ENCODE measurements at places on chromosomes 16 and 17.
A peak's percentile ranks its signal among the peaks of the same experiment; 100 is the strongest.

- DNase-seq, result no peak
These were observed 35.8 kb downstream of the GP2 start for GRCh38 chr16:20291208-20292206.

DNA sequence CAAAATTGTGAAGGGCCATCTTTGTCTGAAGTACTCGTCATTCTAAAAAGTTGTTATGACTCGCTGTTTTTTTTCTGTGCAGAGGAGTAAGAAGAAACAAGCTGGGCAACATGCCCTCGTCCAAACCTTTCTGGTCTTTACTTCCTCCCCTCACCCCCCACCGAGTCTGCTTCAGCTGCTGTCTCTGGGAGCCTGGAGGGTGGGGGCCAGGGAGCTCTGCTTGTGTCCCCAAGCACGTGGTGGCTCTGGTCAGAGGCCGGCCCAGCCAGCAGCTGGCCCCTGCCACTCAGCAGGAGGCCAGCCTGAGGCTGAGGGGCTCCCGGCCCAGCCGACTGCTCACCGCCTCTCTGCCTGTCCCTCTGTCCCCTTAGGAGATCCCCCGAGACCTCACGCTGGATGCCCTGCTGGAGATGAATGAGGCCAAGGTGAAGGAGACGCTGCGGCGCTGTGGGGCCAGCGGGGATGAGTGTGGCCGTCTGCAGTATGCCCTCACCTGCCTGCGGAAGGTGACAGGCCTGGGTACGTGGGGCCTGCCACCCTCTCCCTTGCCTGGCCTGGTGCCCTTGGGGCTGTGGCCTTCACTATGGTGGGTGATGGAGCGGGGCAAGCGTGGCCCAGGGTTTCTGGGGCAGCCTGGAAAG, 53.7 kb upstream of the LGALS9 start:
- DNase-seq, result peak; percentile 49

DNA sequence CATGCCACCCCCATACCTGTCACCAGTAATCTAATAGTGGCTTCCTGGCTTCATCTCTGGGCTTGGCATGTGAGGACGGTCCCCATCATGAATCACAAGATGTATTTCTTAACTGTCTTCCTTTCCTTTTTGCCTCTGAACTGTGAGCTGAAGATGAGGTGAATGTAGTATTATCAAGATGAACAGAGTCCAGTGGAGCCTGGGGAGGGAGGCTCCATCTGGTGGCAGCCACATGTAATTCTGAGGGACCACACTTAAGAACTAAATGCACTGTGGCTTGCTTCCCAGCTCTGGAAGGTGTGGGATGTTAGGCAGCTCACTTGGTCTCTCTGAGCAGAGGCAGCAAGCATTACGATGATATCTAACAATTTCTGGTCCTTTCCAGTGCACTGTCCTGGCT, 354.9 kb upstream of the ASIC2 start:
- no peak for DNase-seq

- no peak for DNase-seq
These were observed 3.5 kb upstream of the TSPOAP1 start for GRCh38 chr17:58331815-58332777.

DNA sequence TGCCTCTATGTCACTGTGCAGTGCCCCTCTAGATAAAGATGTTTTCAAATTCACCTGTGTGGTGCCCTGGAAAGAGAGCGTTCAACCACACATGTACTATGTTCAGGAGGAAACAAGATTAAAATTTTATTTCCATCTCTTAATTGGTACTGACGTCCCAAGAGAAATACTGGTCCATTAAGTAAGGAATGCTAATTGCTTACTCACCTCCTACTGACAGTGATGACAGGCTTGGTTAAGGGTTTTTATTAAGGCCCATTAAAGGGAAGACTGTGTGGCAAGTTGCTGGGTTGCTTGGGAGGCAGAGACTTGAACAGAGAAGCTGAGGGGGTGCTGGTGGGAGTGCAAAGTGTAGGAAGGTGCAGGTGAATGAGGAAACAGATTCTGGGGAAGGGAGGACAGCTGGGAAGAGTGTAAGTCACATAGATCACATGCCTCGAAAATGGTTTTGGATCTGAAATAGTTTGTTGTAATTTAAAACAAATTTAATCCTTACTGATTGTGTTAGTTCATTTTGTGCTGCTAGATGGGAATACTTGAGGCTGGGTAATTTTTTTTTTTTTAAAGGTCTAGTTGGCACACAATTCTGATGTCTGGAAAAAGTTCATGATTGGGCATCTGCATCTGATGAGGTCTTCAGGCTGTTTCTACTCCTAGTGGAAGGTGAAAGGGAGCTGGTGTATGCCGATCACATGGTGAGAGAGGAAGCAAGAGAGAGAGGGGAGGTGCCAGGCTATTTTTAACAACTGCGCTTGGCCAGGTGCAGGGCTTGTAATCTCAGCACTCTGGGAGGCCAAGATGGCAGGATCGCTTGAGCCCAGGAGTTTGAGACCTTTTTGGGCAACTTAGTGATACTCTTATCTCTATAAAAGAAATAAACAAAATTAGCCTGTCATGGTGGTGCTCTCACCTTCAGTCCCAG, 140.5 kb downstream of the CACNG3 start:
- DNase-seq, result no peak

DNA sequence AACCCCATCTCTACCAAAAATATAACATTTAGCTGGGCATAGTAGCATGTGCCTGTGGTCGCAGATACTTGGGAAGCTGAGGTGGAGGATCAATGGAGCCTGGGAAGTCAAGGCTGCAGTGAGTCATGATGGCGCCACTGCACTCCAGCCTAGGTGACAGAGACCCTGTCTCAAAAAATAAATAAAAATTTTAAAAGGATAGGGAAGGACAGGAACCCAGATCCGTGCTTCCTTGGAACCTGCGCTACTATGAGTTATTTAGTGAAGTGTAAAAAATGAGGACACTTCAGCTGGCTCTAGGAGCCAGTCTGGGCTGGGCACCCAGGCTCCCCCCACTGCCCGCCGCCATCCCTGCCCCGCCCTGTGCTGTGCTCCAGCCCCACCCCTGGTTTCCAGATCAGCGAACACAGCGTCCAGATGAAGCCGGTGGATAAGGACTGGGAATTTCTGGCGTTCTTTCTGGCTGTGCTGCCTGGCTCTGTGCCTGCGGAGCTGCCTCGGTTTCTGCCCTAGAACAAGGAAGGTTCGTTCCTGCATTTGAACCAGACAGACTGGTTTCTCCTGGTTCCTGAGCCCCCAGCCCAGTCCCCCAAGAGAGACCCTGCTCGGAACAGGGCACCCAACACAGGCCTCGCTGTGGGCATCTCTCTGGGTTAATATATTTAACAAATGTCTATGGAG, 18.5 kb downstream of the PLLP start:
- DNase-seq, result peak; percentile 84

- DNase-seq, result peak; percentile 26
These were observed 78.1 kb downstream of the SKAP1 start for GRCh38 chr17:48351911-48352332.

DNA sequence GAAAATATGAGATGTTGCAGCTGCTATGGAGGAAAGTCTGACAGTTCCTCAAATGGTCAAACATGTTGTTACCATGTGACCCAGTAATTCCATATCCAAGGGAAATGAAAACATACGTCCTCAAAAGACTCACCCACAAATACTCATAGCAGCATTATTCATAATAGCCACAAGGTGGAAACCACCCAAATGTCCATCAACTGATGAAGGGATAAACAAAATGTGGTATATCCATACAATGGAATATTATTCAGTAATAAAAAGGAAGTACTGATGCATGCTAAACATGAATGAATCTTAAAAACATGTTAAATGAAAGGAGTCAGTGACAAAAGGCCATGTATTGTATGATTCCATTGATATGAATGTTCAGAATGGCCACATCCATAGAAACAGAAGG, 140.2 kb downstream of the PITPNC1 start:
- no peak for DNase-seq

- no peak for DNase-seq
These were observed 2.2 kb downstream of the PITPNC1 start for GRCh38 chr17:67379251-67379630.

DNA sequence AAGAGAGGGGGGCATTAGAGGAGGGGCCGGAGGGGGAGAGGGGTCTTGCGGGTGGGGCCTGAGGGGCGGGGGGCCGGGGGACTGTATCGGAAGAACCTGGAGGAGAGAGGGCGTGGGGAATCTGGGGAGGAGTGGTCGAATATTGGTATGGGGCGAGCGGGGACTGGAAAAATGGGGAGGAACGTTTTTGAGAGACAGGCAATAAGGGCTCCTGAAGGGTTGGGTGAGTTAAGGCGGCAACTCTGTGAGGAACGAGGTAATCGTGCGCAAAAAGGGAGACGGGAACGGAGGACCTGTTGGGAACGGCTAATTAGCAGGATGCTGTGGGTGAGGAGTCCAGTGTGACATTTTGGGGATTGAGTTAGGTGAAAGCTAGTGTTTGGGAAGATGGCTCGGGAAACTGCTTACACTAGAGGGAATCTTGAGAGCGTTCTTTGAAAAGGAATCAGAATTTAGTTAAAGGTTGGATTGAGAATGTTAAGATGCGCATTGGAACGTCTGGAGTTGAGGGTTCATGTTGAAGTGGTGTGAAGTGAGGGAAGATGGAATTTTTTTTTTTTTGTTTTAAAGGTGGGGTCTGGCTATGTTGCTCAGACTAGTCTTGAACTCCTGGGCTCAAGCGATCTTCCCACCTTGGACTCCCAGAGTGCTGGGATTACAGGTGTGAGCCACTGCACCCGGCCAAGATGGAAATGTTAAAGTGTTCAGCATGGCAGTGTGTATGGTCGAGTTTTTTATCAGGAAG, 662 bp downstream of the WIPF2 start:
- peak; percentile 61 for DNase-seq

DNA sequence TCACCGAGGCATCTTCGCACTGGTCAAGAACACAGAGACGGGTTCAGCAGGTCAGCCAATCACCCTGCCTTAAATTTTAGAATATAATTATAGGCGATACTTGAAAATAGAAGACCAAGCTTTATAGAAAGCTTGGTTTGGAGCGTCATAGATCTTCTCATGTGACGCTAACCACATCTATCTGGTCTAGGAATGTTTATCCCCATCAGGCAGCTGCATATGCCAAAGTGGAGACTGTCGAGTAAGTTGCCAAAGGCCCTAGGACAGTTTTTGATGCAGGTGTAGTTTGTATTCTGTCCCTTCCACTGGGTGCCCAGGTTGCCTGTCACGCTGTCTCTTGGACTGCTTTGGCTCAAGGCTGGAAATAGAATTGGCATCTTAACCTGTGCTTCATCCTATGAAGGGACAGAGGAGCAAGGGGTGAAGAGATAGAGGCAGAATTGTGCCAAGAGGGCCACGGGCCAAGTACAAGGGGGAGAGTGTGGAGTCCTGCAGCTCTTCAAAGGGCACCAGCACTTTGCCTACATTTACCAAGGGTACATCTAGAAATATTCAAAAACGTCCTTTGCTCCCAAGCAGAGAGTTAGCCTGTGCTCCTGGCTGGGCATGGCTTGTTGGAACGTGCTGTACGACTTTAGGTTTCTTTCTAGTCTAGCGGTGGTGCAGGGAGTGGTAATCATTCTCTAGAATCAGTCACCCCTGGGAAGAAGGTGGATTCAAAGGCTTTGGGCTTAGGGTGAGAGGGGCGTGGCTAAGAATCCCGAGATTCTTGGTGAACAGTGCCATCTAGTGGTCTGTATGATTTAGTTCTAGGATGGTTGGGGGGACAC, 5.3 kb upstream of the WIPI1 start:
- DNase-seq, result peak; percentile 90

- DNase-seq, result peak; percentile 24
These were observed 4.0 kb downstream of the SIAH1 start for GRCh38 chr16:48381201-48381600.

- DNase-seq, result no peak
These were observed 8.4 kb downstream of the ZNF652 start for GRCh38 chr17:49353607-49354006.

- no peak for DNase-seq
These were observed 5.2 kb downstream of the SPN start for GRCh38 chr16:29668267-29668666.

DNA sequence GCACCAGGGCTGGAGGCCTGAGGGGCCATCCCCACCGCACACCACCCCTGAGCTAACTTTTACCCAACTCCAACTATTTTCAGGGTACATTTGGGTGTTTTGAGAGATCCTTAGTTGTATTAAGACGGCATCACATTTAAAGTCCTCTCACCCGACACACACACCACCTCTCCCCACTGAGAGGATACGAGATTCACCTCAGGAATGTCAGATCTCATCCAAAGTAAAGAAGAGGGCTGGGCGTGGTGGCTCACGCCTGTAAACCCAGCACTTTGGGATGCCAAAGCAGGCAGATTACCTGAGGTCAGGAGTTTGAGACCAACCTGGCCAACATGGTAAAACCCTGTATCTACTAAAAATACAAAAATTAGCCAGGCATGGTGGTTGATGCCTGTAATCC, 88.4 kb downstream of the RBFOX3 start:
- no peak for DNase-seq

DNA sequence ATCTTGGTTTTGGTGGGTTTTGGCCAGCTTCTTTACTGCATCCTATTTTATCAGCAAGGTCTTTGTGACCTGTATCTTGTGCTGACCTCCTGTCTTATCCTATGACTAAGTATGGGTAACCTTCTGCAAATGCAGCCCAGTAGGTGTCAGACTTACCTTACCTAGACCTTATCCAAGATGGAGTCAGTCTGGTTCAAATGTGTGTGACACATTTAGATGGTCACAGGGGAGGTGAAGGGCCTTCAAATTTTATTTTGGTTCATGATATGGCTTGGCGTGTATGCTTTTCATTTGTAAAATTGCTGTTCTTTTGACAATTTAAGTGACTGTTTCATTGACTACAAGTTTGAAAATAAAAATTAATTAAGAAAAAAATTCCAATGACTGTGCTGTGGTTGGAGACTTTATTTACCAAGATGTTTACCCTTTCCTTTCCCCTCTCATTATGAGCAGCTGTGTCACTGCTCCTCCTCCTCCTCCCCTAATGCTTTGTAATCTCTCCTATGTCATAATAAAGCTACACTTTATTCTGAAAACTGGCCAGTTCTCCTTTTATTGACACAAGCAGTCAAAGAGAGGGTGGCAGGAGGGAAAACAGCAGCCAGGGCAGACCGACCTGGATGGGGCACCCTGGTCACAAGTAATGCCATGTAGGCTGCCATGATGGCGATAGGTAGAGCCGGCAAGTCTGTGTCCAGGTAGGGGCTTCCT, 49.4 kb downstream of the TNFRSF13B start:
- DNase-seq, result peak; percentile 22

DNA sequence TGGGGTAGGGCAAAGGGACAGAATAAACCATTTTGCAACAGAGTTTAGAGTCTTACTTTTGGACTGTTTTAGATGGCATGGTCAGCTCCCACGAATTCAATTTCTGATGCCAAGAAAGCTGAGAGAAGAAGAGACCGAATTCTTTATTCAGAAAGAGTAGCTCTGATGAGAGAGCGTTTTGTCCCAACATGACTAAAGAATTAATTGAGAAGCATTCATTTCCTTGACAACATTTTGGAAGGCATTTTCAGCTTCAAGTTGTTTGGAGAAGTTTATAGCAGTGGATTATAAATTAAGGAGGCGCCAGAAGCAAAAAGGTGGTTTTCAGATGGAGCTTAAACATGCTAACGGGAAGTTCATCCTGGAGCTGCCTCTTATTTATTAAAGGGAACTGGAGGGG, 12.2 kb downstream of the GAN start:
- no peak for DNase-seq

GRCh38 chr17:41060052-41060604, at the start of gene KRTAP2-3:
KRTAP2-3 (minus strand) TSS chr17:41060114; CDS start chr17:41060050, 64 bp downstream.
- peak; percentile 62 for DNase-seq
